ENCODE measurements at places on chromosomes 2 and 18. TPM values are rescaled to one million over a fixed set of nuclear protein-coding genes. Genes with fewer than 3 reads are reported as not detected.

Gene OXER1
- polyA plus RNA-seq: 7.4 TPM

Gene ACMSD
- polyA plus RNA-seq: 32.1 TPM

Gene KIF1A
- polyA plus RNA-seq: 12.5 TPM

Gene LRRC30
- 0.62 TPM for polyA plus RNA-seq

Gene DSG2
- polyA plus RNA-seq: 53.8 TPM

Gene VIT
- polyA plus RNA-seq: 0.07 TPM

DNA sequence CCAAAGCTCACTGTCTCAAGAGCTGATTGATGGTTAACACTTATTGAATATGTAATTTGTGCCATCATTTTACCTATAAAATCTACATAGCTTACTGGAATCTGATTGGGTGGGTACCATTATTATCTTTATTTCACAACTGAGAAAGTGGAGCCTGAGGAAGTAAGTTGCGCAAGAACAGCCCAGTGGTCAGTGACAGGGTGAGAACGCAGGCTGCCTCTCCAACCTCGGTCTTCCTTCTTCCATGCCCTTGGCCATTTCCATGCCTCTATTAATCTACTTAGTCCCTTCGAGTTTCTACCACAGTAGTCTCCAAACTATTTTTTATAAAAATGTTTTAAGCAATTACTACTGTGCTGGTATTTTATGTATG lies 390.9 kb upstream of the VWC2L start:
- DNase-seq: no peak

- no peak for DNase-seq
Observed at GRCh38 chr18:74623047-74623816, 25.6 kb downstream of the ZNF407 start.

DNA sequence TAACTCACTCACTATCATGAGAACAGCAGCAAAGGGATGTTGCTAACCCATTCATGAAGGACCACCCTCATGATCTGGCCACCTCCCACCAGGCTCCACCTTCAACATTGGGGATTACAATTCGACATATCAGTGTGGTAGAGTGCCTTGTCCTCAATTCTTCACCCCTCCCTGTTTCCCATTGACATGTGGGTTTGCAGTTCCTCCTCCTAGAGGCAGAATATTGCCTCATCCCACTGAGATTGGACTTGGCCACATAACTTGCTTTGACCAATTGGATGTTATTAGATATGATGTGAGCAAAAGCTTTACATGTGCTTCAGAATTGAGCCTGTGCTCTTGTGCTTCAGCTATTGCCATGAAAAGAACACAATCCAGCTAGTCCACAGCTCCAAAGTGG lies 217.0 kb upstream of the CXCR4 start:
- DNase-seq: no peak

DNA sequence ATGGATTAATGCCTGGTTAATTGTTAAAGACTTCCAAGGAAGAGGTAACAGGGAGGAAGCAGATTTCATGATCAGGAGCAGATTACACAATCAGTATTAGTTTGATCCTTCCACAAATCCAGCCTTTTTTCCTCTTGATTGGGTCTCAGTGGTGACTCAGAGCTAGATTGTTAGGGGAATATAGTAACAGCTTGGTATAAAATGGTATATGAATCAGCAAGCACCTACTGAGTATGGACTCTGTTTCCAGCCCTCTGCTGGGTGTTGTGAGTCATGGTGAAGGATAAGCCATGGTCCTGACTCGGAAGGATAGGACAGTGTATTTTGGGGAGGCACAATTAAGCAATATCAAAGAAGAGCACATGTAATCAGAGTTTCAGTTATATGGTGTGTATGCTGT lies 272.4 kb upstream of the DPP10 start:
- DNase-seq: no peak

- DNase-seq: no peak
Observed at GRCh38 chr2:189557373-189557772, 23.2 kb downstream of the SLC40A1 start.

DNA sequence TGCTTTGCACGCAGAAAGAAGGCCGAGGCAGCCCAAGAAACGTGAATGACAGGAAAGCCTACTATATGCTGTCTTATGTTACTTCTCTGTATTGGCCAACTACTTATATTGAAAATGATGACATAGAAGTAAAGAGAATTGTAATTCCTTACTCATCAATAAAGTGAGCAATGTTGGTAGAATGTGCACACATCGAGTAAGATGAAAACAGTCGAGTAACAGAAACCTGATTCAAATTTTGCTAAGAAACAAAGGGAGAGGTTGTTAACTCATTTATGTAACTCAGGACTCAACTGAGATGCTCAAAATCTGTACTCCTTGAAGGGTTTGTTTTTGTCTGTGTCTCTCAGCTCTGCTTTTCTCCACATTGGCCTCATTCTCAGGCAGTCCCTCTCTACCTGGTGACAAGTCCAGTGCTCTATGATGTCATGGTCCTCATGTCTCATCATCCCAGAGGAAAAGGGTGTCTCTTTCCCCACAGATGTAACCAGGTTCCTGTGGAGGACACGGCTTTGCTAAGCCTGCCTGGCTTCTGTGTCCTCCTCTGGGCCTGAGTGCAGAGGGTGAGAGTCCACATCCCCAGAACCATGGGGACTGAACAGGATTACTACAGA lies 30.3 kb upstream of the CCDC93 start:
- DNase-seq: no peak

GRCh38 chr2:43266711-43267111 lies 40.3 kb upstream of the ZFP36L2 start:
- DNase-seq: no peak

- DNase-seq: no peak
Observed at GRCh38 chr18:62418258-62418657, 93.1 kb downstream of the TNFRSF11A start.

GRCh38 chr2:6896930-6897759 lies 19.6 kb downstream of the RSAD2 start:
- no peak for DNase-seq

DNA sequence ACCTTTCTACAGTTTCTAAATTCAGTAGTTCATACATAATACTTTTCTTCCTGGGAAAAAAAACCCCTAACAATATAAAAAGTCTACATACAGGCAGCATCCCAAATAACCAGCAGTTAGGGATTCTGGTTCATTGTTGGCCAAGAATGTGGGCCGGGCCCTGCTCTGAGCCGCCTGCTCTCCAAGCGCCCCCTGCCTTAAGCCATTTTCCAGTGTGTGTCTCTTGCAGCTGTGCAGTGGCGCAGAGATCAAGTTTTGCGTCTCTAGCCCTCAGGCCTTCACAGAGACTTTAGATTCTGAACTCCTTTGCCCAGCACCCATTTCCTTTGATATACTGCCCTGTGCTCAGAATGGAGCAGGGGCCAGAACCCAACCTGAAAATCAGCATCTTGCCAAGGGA lies 32.9 kb downstream of the RMC1 start:
- no peak for DNase-seq

GRCh38 chr18:64100116-64100922 lies 48.6 kb downstream of the LINC00305 start:
- DNase-seq: no peak

- DNase-seq: no peak
Observed at GRCh38 chr2:204871231-204871953, 326.1 kb downstream of the PARD3B start.

DNA sequence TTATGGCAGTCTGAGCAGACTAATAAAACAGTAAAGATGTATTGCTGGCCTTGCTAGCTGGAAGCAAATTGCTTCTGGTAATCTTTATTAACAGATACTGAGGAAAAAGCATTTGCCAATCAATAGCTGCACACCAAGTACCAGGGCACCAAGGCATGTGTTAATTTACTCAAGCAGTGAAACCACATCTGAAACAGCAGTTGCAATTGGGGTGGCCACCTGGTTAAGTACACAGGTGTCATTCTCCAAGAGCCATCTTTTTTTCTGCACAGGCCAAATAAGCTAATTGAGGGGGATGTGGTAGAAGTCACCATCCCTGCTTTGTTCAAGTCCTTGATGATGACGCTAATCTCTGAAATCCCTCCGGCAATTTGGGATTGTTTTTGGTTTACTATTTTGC lies 8.6 kb upstream of the SEH1L start:
- no peak for DNase-seq

DNA sequence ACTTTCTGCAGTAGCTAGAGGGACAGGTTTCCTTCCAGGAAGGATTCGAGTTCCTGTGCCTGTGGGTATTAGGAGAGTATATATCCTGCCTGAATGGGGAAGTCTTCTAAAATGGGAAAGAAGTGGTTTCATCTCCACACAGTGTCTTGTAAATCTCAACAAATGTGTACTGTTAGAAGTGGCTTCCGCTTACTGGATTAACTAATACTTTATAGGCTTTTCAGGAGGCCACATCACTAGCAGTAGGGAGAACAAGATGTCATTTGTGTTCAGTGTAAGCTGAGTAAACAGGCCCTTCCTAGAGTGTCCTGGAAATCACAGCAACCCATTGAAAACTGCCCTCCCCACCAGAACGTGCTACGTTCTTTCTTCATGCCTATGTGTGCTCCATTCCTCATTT lies 12.5 kb upstream of the POLR1B start:
- DNase-seq: no peak

GRCh38 chr2:215002500-215002899 lies 135.9 kb downstream of the ABCA12 start:
- DNase-seq: peak; percentile 33

DNA sequence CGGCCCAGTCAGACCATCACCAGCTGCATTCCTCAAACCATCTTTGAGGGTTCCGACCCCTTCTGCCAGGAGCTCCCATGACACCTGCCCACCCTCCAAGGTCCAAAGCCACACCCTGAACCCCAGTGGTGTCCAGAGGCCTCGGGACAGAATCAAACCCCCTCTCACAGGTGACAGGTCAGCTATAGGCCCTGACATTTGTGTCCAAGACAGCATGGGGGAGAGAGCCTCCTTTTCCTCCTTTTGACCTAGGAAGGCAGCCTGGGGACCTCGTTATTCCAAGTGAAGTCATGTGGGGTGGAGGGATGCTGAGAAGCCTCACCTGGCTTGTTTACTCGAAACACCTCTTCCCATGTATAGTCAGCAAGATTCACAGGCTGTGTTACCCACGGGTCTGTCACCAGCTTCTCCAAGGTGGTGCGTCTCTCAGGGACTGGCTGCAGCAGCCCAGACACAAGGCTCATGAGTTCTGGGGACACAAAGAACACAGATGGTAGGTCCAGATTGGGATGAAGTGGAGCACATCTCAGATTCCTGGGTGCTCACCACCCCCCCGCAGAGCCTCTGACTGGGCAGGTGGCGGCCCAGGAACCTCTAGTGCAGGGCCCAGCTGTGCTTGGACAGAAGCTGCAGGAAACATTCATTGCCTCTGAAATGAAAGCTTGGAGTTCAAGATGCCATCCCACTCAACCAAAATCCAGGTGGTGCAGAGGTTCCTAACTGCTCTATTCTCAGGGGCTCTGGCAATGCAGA lies 5.1 kb upstream of the MTERF4 start:
- DNase-seq: no peak

DNA sequence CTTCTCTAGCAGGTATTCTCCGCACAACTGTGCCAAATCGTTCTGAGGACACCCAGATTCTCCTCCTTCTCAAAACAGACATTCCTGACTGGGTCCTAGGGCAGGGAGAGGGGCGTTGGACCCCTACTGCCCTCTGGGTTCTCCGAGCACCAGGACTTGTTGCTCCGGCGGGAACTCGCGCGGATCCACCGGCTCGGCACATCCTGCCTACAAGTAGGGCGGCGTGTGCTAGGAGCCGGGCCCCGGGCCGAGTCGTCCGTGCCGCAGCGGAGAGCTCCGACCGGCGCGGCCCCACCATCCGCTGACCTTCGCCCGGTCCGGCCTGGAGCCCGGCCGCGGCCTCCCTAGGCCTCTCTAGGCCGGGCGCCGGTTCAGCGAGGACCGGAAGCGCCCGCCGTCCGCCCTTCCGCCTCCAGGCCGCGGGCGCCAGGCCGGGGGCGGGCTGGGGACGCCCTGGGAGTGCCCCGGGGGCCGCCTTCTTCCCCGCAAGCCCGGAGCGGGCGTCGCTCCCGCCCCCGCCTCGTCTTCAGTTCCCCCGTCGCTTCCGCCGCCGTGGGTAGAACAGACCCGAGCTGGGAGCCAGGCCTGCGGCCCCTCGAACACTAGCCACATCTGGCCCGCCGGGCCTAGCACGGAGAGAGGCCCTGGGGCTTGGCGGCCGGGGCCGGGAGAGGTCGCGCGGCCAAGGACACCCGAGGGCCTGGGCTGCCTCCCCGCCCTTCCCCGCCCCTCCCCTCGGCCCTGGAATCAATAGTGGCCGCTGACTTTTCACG lies 7.6 kb upstream of the ONECUT2 start:
- DNase-seq: no peak

DNA sequence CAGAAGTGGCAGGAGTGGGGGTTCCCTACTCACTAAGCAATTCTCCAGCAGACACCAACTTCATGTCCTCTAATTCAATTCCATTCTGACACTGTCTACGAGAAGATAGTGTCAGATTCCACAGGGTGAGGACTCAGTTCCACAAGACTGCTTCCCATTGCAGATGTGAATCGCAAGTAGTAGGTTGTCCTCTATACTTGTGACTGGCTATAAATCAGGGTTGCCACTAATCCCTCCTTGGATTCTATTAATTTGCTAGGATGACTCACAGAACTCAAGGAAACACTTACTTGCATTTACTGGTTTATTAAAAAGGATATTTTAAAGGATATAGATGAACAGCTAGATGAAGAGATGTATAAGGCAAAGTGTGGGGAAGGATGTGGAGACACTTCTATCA lies 184.1 kb upstream of the ACVR2A start:
- no peak for DNase-seq

- no peak for DNase-seq
Observed at GRCh38 chr2:222688917-222689316, 17.5 kb downstream of the MOGAT1 start.

GRCh38 chr2:69018678-69019095 lies 5.7 kb downstream of the ANTXR1 start:
- no peak for DNase-seq

DNA sequence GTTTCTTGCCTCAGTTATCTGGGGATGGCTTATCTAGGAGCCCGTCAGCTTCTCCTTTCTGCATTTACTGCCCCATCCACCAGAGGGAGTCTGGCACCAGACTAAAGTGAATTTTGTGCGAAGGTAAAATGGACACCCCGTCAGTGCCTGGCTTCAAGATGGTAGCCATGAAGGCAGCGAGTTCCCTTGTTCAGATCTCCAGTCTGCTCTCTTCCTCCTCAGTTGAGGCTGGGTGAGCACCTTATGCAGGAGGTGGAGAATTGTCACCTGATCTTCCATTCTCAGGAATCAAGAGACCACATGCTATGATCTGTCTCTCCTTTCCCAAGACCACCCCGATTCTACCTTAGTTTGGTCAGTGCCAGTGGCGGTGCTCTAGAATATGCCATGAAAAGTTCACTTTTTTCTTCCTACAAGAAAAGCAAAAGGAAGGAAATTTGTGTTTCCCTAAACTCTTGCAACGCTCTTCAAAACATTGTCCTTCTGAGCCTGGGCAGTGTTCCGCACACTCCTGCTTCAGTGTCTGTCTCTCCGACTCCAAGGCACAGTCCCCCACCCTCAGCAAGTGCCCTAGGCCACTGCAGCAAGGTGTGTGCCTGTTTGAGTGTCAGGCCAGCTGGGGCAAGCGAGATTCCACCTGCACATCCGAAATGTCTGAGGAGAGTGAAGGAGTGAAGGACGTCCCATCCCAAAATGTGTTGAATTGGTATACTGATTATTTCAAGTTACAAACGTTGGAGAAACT lies 168.6 kb downstream of the SS18 start:
- no peak for DNase-seq
